SW 1271 (cell line): ENCODE measurements at places on chromosomes 1 and 21.
A peak's percentile ranks its signal among the peaks of the same experiment; 100 is the strongest.

GRCh38 chr1:9073143-9073542 is 3.7 kb upstream of the SLC2A5 start:
- DNase-seq: no peak

- DNase-seq: peak; percentile 15
Observed at GRCh38 chr1:79042117-79042516, 35.6 kb upstream of the ADGRL4 start.

GRCh38 chr1:202143011-202143767 is 1.3 kb downstream of the ARL8A start:
- no peak for DNase-seq

DNA sequence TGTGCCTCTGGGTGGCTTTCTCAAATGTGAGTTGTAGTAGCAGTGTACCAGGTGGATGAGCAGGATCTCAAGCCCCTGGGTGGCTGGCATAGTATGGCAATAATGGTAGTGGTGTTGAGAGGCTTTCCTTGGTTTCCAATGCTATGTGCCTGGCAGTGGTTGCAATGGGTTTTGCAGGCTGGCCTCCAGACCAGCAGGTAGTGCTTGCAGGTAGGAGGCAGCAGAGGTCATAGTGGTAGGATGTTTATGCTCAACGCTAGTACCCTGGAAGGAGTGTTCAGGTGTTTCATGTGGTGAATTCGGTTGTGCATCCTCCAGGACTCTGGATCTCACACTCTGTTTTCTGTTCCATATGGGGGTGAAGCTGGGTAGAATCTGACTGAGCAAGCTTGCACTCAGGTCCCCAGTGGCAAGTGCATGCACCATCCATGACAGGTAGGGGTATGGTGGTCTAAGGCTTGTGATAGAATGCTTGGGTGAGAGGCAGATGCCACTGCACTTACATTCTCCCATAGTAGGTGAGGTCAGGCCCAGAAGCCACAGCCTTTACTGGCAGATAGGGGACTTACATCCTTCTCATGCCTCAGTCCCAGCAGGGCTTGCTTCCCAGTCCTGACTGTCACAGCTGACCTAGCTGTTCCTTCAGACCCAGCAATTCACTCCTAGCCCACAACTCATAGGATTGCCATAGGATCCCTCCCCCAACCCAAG is 410.5 kb upstream of the LRRC7 start:
- no peak for DNase-seq

GRCh38 chr21:32520875-32521735 is 64.2 kb downstream of the TCP10L start:
- DNase-seq: no peak

DNA sequence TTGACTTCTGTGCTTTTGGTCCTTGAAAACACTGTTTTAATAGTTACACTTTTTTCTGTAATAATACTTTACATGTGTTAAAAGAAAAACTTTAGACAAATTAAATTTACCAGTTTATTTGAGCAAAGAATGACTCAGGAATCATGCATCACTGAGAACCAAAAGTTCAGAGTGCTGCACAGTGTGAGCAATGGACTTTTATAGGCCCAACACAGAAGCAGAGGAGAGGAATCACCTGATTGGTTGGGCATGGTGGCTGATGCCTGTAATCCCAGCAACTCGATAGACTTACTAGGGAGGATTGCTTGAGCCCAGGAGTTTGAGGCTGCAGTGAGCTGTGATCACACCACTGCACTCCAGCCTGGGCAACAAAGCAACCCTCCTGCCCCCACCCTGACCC is 29.3 kb downstream of the ZNF648 start:
- no peak for DNase-seq

DNA sequence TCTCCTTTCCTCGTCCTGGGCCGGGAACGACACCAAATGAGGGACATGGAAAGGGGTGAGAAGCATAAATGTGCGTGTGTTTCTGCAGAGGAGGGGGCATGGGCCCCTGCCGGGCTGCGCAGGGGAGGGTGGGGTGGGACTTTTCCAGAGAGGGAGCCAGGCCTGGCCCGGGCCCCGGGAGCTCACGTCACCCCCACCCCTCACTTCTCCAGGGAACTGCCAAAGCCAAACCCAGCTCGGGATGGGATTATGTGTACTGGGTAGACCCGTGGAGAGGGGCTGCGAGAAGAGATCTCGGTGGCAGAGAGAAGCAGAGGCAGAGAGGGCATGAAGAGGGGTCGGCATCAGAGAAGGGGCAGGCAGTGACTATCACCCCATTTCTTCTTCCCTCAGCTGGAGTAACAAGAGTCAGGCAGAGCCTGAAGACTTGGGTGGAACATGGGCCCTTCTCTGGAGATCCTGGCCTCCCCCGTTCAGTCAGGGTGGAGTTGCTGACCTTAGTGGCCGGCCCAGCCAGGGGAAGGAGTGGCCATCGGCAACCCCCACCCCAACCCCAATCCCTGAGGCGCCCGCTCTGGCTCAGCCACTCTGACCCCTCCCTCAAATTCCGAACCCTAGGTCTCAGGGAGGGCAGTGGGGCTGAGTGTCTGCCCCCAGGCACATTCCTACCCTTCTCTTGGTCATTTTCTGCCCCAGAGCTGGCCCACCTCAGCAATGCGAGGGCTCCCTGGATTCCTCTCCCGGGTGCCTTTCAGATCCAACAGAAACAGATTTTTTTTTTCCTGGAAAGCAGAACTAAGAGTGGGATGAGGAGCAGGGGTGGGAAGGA is 1.2 kb downstream of the ADAMTSL4 start:
- DNase-seq: no peak

DNA sequence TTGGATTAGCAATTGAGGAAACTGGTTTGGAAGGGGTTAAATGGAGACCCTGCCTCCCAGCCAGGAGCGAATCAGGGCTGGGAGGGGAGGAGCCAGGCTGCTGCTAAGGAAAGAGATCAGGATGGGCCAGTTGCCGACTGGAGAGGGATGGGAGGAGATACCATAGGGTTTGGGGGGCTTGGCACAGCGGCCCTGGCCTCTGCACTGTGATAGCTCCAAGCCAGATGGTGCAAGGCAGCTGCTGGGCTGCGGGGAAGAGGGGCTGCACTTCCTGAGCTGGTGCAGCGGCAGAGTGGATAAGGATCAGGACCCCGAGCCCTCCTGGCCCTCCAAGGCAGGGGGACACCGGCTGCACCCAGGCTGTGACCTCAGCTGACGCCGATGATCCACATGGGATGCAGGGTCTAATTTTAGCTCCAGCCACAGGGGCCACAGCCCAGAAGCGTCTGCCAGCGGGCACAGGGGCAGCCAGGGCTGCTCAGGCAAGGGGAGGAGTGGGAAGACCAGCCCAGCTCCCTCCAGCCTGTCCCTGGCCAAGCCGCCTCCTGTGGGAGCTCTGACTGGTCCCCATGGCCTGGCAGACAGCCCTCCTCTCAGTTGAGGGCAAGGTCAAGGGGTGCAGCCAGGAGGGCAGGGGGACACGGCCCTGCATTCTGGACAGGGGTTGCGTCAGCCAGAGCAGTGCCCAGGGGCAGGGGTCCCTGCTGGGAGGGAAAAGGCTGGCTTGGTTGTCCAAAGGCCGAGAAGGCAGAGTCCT is at the start of gene EXTL1:
EXTL1 (plus strand) TSS at position 129 of the 757 bp plus-strand sequence. CDS start 872 bp downstream, outside the sequence.
- DNase-seq: no peak

DNA sequence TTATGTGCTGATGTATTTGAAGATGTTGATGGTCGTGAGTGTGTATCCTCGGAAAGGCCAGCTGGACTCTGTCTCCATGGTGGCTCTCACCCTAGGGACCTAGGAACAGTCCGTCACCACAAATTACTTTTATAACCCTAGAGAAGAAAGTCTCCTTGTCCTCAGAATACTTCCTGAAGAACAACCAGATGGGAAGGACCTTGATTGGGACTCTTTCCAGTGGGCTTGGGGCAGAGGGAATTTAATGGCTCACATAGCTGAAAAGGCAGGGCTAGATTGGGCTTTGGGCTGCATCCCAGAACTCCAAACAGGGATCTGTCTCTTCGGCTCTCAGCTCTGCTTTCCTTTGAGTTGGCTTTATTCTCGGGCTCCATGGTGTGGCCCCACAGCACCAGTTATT is 90.8 kb downstream of the TBX19 start:
- no peak for DNase-seq

- no peak for DNase-seq
Observed at GRCh38 chr1:9597361-9598315, 8.9 kb downstream of the TMEM201 start.

- no peak for DNase-seq
Observed at GRCh38 chr1:29289493-29289892, 53.2 kb downstream of the PTPRU start.

DNA sequence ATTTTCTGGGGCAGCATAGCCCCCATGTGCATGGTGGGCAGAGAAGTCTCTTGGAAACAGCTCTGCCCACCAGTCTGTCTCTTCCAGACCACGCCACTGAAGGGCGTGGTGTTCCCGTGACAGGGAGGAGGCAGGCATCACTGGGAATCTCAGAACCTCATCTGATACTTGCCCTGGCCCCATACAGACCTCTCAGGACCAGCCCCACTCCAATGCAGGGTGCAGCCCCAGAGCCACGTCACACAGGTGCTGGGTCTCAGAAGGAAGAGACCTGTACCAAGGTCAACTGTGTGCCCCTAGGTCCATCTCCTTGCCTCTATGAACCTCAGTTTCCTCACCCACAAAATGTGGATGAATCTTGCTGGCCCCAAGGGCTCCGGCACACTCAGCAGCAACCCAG is 7.3 kb downstream of the RAP1GAP start:
- DNase-seq: no peak

GRCh38 chr1:109046671-109047070 is 4.8 kb upstream of the WDR47 start:
- no peak for DNase-seq

GRCh38 chr1:233480198-233480597 is 133.7 kb upstream of the KCNK1 start:
- no peak for DNase-seq

- DNase-seq: no peak
Observed at GRCh38 chr21:45015469-45015860, 58.9 kb upstream of the ADARB1 start.
